Retinal pigment epithelial cell (primary cell): ENCODE measurements at places on chromosomes 4 and X.

- no peak for DNase-seq
Measured at GRCh38 chrX:2696698-2697215, 5.7 kb downstream of the CD99 start.

GRCh38 chr4:167930166-167930565 lies 162.2 kb upstream of the ANXA10 start:
- DNase-seq, result no peak

DNA sequence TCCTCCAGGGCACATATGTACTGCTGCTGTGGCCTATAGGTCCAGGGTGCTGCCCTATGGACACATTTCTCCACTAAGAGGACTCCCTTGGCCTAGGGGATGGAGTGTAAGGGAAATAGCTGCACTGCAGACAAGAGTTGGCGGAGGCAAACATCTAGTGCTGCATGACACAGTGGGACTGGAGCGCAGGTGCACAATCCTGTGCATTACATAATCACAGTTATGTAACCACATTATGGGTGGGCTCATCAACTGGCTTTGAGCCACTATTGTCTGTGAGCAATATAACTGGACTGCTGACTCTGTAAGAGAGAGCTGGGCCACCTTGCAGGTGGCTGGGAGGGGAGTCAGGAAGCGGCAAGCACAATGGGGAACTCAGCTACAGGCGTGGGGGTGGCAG lies 3.2 kb upstream of the TIGD2 start:
- DNase-seq, result no peak

- DNase-seq, result no peak
Measured at GRCh38 chr4:54032558-54033135, 31.8 kb downstream of the CHIC2 start.

GRCh38 chr4:70687821-70688794 lies at the start of gene UTP3:
Gene UTP3, plus strand, starts transcription at chr4:70688532. Its CDS starts 146 bp downstream, at chr4:70688678.
- peak; percentile 98 for DNase-seq

DNA sequence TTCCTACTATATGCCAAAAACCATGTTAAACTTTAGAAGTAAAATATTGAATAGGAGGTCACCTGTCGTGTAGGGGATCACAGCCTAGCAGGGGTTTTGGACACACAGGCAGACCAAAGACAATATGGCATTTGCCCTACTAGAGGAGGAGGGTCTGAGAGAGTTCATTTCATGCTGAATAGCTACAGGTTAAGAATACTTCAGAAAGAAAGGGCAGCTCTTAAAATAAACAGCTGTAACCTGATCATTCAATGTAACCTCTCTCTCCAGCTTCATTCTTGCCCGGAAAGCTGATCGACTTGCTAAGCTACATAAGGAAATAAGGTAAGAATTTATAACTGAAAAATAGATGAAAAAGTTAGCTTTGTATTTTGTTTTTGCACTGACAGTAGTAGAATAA lies 79.9 kb downstream of the MAOA start:
- DNase-seq, result no peak

DNA sequence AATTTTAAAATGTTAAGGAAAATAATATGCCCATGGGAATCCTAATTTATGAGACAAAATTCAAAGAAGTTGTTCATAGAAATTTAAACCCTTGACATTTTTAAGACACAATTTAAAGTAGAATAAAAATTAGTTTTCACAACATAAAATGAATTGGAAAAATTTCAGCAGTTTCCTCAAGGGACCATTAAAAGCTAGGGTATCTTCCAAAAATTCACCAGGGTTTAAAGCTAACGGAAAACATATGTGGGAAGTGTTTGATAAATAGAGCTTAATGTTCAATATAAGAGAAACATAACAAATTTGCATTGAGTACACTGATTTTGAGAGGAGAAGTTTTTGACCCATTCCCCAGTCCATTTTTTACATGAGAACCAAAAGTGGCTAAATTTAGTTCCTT lies 228.9 kb upstream of the TTC29 start:
- no peak for DNase-seq

DNA sequence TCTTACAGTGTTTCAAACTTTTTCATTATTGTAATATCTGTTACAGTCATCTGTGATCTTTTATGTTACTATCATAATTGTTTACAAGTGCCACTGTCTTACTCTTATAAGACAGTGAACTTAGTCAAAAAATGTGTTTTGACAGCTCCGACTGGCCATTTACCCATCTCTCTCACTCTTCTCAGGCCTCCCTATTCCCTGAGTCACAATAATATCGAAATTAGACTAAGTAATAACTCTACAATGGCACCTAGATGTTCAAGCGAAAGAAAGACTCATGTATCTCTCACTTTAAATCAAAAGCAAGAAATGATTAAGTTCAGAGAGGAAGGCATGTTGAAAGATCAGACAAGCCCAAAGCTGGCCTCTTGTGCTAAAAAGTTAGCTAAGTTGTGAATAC lies 184.2 kb downstream of the CDS1 start:
- DNase-seq, result no peak

GRCh38 chrX:99602107-99602506 lies 808.0 kb downstream of the PCDH19 start:
- no peak for DNase-seq

GRCh38 chrX:56994375-56995270 lies 718 bp downstream of the SPIN3 start:
- DNase-seq, result peak; percentile 1

- no peak for DNase-seq
Measured at GRCh38 chr4:183837222-183837621, 67.9 kb upstream of the STOX2 start.

DNA sequence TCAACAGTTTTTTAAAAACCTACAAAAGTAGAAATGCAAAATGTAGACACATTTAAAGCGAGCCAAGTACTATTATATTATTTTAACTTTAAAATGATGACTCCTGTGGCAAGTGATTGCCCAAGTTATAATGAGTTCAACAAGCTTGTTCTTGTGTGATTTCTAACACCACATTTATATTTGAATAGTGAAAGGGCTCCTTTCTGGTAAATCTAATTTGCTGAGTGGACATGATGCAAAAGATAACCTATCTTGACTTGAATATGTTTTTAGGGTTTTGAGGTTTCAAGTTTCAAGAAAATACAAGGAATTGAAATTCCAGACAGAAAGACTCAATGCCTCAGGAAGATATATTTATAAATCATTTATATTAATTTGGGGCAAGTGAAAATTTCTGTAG lies 1.1 kb upstream of the EPGN start:
- DNase-seq, result no peak

- no peak for DNase-seq
Measured at GRCh38 chr4:138305050-138305449, 62.9 kb upstream of the SLC7A11 start.

GRCh38 chr4:7299010-7299907 lies 106.9 kb downstream of the SORCS2 start:
- DNase-seq, result no peak

- no peak for DNase-seq
Measured at GRCh38 chr4:80221161-80221560, 23.9 kb downstream of the PRDM8 start.

DNA sequence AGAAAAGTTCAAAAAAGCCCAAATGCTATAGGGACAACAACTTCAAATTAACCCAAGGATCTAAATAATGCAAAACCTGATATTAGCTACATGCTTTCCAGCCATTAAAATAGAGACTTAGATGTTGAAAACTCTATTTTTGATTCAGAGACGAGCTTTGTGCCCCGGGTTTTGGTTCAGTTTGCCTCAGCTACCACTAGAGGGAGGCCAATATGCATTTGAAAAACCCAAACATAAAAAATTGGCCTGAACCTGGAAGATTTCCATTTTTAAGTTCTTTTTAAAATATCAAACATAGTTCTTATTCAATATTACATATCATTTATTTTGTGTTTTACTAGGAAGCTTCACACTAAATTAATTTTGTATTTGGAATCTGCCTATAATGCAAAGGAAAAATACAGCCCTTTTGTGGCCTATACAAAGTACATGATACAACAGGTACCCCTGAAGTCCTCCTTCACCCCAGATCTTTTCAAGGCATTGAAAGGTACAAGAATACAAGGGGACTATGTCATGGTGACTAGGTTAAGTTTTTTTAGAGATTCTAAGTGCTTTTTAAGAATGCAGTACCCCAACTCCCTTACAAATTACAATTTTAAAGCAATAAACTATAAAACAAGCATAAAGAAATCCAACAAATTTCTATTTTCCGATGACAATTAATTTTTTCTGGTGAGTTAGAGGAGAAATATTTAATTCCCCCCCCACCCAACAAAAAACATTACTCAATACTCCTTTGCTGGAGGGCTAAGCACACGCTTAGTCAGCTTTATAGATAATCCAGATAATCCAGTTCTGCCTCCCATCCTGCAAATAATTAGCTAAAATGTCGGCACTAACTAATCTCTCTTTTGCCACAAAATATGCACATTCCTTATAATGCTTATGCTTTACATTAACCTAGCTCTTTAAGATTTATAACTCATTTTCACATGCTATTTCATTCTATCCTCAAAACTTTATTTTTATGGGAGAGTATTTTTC lies 97.7 kb upstream of the PTPN13 start:
- peak; percentile 71 for DNase-seq

DNA sequence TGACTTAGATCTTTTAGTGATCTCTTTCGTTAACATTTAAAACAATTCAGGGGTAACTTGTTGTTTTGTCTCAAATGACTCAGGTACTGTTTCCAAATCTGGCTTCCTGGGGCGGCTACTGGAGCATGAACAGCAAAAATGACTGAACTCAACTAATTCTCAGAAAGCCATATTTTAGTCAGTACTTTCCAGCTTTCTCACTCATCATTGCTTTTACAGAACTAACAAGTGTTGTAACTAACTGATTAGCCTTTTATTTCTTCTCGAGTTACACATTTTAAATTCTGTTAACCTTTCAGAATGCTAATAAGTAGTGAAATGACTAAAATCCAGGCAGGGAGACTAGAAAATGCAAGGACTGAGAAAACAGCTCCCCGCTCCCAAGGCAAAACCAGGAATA lies 55.3 kb downstream of the JADE3 start:
- no peak for DNase-seq

- DNase-seq, result no peak
Measured at GRCh38 chr4:121758925-121759568, 5.9 kb downstream of the SMIM43 start.

DNA sequence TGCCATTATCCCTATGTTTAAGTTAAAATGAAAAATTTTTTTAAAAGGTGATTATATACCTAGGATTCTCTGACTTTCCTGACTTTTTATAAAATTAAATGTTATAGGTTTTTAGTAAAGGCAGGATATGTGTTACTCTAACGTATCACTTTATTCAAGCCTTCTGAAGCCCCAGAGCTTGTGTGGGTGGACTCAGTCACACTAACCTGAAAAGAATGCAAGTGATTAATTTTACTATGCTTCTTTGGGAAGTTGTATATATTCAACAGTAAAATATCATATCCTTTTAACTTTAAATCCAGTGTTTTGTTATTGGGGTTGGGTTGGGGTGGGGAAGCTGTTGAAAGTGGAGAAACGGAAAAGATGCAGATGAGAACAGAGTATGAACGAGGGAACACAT lies 22.8 kb downstream of the PDLIM3 start:
- DNase-seq, result no peak

DNA sequence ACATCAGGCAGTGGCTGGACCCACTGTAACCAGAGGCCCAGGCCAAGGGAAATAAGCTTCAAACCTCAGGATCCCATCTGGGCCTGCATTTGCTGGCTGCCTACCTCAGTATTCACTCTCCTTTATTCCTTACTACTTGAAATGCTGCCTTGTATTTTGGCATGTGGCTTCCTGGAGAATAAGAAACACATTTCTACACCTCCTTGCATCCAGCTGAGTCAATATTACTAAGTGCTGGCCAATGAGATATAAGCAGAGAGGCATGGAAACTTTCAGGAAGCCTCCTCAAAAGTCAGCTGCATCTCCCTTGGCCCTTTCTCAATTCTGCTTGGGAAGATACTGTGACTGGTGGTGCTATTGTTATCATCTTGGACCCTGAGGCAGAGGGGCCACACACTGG lies 59.8 kb upstream of the RELL1 start:
- DNase-seq, result no peak

GRCh38 chrX:10108288-10108687 lies 48.5 kb upstream of the CLCN4 start:
- no peak for DNase-seq

DNA sequence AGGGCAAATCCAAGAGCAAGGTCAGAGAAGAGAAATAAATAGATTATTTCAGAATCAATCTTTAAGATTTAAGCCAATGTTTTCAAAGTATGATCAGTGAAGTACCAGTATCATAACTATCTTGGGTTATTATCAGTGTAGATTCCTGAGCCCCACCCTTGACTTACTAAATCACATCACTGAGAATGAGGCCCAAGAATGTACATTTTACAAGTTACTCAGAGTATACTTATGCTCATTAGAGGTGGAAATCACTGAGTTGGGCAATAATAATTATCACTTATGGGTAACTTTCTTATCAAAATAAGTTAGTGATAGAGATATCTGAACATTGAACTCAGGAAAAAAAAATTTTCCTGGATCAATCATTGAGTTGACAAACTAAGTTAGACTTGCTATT lies 121.6 kb upstream of the NOCT start:
- DNase-seq, result no peak

- DNase-seq, result no peak
Measured at GRCh38 chrX:47690175-47690574, 31.2 kb upstream of the UXT start.

DNA sequence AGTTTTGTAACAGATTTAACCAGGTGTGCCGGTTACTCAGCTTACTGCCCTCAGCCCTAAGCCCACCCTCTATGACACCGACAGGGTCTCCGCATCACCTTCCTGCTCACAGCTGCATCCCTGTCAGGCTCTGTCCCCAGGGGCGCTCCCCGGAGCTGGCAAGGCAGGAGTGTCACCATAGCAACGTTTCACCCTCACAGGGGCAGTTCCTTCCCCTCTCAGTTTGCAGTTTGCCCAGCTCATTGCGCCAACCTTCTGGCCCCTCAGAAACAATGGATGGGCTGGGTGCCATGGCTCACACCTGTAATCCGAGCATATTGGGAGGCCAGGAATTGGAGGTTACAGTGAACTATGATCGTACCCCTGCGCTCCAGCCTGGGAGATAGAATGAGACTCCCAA lies 42.6 kb downstream of the RGS12 start:
- DNase-seq, result no peak

GRCh38 chr4:141643557-141643956 lies 7.2 kb downstream of the IL15 start:
- DNase-seq, result peak; percentile 65

GRCh38 chr4:51932261-51932660 lies 87.9 kb downstream of the LRRC66 start:
- DNase-seq, result no peak

DNA sequence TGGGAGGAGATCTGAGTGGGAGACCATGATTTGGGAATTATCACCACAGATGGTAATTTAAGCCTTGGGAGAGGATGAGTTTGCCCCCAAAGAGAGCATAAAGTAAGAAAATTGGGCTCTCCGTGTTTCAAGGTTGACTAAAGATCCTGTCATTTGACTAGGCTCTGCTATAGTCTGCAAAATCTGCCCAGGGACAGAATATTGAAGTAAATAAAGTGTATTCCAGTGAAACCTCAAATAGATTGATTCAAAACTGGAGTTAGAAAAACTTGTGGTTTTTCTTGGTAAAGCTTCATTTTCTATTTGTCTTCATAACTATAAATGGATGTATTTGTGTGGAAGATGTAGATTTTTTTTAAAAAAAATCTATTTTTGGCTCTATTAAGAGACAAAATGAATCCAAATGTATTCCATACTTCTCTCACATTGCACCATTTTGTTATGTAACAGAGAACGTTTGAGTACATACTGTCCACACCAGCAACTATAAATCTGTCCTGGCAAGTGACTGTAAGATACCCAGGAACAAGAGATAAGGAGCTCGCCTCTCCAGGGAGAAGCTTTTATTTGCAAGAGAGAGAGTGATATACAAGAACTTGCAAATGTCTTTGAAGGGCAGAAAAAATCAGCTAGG lies 170.2 kb downstream of the CBR4 start:
- DNase-seq, result no peak
